NCI-H446 (cell line): ENCODE measurements at places on chromosomes 11 and 22.

GRCh38 chr11:131033151-131033651 is 116.9 kb upstream of the SNX19 start:
- no peak for DNase-seq

DNA sequence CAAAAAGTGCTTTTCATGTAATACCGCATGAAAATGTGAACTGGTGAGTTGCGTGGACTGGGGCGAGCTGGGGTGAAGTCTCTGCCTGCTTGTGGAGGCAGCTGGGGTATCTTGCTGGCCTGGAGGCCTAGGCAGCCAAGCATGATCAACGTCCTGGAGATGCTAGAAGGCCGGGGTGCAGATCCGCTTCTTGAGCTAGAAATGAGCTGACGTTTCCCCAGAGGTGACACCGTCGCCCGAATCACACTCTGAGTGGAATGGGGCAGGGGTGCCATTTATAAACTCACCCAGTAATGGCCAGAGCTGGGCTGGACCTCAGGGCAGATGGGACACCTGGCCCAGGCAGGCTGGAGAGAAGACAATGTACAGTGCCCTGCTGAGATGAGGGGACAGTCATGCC is 1513.0 kb downstream of the TBC1D22A start:
- no peak for DNase-seq

- DNase-seq, result no peak
These were observed 12.4 kb upstream of the CLDN5 start for GRCh38 chr22:19536564-19536963.

- DNase-seq, result no peak
These were observed 392.3 kb upstream of the ARHGAP42 start for GRCh38 chr11:100294748-100295147.

- DNase-seq, result no peak
These were observed 662.5 kb upstream of the B3GAT1 start for GRCh38 chr11:135074397-135074998.

GRCh38 chr22:37377927-37378326 is 49.4 kb downstream of the ELFN2 start:
- no peak for DNase-seq

- no peak for DNase-seq
These were observed 97.9 kb downstream of the MORC2 start for GRCh38 chr22:30870451-30871345.

- no peak for DNase-seq
These were observed 25.7 kb downstream of the CASP5 start for GRCh38 chr11:104997288-104997687.

- no peak for DNase-seq
These were observed 935 bp downstream of the TRIM68 start for GRCh38 chr11:4607096-4607495.

GRCh38 chr22:41832553-41833368 is at the start of gene SREBF2:
Gene SREBF2, plus strand, starts transcription at chr22:41833105. Its CDS starts 166 bp downstream, at chr22:41833271.
- peak; percentile 99 for DNase-seq

- DNase-seq, result no peak
These were observed 18.1 kb upstream of the PRR5 start for GRCh38 chr22:44683881-44684280.

GRCh38 chr11:131038597-131038996 is 122.3 kb upstream of the SNX19 start:
- no peak for DNase-seq

GRCh38 chr11:17877886-17878285 is 135.0 kb downstream of the SERGEF start:
- DNase-seq, result no peak

DNA sequence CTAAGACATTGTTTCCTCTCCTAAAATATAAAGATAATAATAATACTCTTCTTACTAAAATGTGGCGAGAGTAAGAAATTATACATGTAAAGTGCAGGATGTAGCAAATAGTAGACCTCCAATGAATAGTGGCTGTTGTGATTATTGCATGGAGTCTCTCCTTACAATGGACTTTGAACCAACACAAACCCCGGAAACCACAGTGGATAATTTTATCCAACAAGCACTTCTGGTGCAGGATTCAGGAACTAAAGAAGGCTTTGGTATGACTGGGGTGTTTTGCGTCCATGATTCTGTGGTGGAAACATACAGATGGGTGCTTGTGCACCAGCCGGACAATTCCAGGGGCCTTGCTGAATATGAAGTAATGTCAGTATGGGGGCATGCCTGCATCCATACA is 146.4 kb upstream of the UBASH3B start:
- no peak for DNase-seq

DNA sequence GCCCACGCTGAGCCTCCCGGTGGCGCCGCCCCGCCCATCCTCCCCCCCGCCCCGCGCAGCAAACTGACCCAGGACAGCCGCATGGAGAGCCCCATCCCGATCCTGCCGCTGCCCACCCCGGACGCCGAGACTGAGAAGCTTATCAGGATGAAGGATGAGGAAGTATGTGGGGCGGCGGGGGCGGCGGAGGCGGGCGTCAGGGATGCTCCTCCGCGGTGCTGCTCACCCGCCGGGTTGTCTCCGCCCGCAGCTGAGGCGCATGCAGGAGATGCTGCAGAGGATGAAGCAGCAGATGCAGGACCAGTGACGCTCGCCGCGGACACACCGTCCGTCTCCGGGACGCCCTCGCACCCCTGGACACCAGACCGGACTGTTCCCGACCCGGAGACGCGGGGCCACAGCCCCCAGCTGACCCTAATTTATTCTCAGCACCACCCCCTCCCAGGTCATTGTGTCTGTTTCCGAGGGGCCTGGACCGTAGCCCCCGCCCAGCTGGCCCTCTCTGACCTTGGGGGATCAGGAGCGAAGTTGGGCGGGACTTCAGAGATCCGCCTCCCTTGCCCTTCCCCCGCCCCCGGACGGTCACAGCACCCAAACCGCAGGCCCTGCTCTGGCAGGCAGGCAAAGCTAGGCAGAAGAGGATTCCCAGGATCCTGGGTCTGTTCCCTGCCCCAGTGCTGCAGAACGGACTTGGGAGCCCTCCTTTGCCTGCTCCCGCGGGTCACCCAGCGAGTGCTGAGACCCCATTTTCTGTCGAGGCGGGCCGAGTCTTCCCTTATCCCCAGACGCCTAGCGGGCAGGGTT is 959 bp upstream of the GP1BB start:
- no peak for DNase-seq

DNA sequence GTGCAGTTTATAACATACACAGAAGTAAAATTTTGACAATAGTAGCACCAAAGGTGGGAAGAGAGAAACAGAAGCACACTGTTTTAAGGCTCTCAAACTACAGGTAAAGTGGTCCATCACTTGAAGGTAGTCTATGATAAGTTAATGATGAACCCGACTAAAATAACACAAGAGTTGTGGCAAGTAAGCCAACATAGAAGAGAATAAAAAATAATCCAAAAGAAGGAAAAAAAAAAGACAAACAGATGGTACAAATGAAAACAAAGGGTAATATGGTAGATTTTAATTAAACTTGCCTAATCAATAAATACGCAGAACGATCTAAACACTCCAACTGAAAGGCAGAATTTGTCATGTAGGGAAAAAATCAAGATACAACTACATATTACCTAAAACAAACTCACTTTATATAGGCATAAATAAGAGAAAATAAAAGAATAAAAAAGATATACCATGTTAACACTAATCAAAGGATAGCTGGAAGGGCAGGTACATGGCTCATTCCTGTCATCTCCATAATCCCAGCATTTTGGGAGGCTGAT is 31.6 kb downstream of the DGCR2 start:
- DNase-seq, result no peak

GRCh38 chr22:46267431-46268279 is at the start of gene TTC38:
Gene TTC38, plus strand, starts transcription at chr22:46268008. Its CDS starts 32 bp downstream, at chr22:46268040.
- DNase-seq, result peak; percentile 14

- DNase-seq, result no peak
These were observed 18.9 kb upstream of the C11orf96 start for GRCh38 chr11:43923406-43924111.

- DNase-seq, result peak; percentile 46
These were observed 32.0 kb upstream of the SERPIND1 start for GRCh38 chr22:20741634-20742581.

GRCh38 chr11:63838150-63838677 is 696 bp upstream of the MARK2 start:
- no peak for DNase-seq

GRCh38 chr11:121681550-121682268 is 228.9 kb upstream of the SORL1-AS1 start:
- DNase-seq, result no peak

GRCh38 chr11:105767931-105768330 is 158.1 kb downstream of the GRIA4 start:
- DNase-seq, result peak; percentile 64

DNA sequence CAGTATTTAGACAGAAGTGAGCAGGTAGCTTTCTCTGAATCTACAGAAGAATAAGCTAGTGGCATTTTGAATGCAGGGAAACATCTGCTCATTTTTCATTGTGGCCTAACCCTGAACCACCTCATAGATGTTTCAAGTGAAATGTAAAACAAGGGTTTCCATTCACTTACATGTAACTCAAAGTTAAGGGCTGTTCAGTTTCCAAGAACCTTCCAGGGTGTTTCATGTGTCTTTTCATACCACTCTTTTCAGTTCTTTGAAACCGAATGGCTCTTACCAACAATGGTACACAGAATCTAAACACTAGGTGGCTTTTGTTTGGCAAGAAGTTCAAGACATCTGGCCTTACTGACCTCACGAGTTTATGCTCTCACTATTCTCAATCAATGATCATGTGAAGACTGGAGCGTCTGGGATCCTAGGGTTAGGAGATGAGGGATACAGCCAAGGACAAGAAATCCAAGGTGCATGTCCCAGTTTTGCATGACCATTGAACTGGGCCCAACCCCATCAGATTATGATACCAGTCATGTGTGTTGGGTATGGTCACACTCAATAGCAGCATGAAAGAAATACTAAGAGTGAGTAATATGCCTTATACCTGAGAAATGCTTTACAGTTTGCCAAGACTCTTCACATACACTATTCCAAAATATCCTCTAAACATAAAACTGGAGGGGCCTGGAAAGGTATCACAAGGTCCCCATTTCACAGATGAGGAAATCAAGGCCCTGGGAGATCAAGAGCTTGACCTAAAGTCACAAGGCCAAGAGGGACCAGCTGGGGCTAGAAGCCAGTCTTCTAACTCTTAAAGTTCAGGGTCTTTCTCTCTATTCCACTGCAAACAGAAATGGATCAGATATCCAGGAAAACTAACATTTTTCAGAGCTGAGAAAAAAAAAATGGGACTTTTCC is 92.7 kb downstream of the ETS1 start:
- no peak for DNase-seq

DNA sequence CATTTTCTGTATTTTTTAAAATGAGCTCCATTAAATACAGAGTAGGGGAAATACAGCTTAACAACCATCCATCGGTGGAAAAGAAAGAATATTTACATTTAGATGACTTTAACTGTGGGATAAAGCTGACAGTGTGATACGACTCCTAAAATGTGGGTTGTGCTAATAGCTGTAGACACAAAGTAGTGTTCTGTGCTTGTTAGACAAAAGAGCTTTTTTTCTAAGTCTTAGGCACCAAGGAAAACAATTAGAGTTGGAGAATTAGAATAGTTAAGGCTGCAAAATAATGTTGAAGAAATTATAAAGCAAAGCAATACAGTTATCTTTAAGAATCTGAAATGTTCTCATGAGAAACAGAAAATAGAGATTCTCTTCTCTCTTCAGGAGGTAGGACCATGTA is 307.7 kb upstream of the KIRREL3 start:
- no peak for DNase-seq

GRCh38 chr11:86136538-86136937 is 67.7 kb upstream of the PICALM start:
- DNase-seq, result no peak

GRCh38 chr11:67053896-67054329 is 2.7 kb upstream of the RHOD start:
- peak; percentile 61 for DNase-seq

DNA sequence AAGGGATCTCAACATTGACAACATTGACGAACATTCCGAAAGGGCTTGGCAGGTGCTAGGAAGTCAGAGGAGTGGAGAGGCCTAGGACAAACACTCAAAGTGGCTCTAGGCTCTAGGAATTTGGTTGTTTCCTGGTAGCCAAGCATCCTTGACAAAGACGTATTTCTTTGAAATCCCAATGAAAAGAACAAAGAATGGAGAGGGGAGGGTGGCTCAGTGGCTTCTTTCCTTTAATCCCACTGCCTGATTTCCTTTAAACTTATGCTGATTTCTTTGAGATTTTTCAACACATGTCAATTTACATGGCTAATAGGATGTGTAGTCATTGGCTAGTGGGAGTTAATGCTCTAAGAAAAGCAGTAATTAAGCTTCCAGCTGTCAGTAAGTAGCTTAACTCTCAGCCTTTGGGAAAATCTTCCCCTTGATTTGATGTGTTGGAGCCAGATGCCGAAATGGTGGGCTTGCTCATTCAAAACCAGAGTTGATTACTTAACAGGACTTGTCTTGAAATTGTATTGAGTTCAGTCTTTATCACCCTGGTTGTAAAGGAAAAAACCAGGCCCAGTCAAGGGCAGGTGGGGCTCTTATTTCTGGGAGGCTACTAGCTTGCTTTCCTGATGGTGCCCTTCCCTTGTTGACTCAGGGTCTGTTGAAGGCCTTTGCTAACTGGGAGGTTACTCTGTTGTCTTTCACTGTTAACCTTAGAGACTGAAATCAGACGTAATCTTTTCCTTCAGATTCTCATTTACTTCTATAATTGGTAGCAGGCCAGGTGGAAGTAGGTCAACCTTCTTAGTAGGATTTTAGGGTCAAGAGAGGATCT is 44.6 kb upstream of the SORL1-AS1 start:
- no peak for DNase-seq

GRCh38 chr11:123080015-123080414 is 18.1 kb upstream of the HSPA8 start:
- no peak for DNase-seq

DNA sequence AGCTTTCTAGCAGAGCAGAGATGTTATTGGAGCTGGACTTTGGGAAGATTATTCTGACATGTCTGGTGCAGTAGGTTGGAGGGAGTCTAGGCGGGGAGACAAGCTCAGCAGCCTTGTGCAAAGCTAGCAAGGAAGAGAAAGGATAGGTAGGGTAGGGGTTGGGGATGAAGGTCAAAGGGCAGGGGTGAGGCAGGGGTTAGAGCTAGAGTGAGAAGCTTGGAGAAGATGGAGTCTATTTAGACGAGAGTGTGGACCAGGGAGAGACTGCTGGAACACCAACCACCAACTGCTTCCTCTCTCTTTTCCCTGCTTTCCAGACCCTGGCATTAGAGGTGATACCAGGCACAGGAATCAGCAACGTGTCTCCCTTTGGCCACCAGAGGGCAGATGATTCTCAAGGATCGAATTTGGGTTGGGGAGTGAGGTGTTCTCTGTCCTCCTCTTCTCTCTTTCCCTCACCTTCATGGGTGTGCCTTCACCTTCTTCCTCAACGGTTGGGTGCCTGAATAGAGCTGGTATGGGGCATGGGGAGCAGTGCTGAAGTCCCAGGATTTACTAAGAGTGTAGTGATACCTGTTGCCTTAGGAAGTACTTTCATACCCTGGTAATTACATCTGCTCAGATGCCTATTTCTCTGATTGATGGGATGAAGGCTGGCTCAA is 1.8 kb upstream of the MARK2 start:
- peak; percentile 78 for DNase-seq

DNA sequence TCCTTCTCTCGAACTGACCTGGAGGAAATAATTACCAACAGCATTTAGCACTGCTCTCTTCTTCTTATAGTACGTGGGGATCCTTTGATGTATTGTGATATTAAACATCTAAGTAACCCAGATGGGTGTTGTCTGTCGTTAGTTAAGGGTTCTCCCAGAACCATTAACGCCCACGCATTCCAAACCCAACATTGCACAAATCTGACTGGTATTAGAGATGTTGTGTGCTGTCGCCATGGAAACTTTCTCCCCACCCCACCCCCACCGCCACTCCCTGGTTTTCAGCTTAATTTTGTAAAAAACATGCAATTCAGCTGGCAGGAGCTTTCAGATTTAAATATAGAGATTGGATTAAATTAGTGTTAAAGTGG is 1495.2 kb downstream of the TBC1D22A start:
- no peak for DNase-seq
